AG20443 (cell line): ENCODE measurements at places on chromosomes 2 and 18.

GRCh38 chr18:5195656-5196055 lies 1.4 kb downstream of the AKAIN1 start:
- DNase-seq = no peak

- DNase-seq = no peak
Measured at GRCh38 chr18:25123438-25124232, 228.3 kb downstream of the ZNF521 start.

- peak; percentile 42 for DNase-seq
Measured at GRCh38 chr18:9757827-9758621, 49.9 kb downstream of the RAB31 start.

DNA sequence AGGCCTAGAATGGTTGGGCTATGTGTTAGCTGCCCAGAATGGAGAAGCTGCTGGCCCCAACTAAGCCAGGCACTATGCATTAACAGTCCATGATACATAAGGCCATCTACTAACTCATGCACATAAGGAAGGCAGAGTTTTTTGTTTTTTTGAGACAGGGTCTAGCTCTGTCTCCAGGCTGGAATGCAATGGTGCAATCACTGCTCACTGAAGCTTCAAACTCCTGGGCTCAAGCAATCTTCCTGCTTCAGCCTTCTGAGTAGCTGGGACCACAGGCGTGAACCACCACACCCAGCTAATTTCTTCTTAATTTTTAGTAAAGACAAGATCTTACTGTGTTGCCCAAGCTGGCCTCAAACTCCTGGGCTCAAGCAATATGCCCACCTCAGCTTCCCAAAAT lies 37.6 kb downstream of the GPR45 start:
- no peak for DNase-seq

- DNase-seq = no peak
Measured at GRCh38 chr2:67702284-67702683, 305.2 kb downstream of the ETAA1 start.

DNA sequence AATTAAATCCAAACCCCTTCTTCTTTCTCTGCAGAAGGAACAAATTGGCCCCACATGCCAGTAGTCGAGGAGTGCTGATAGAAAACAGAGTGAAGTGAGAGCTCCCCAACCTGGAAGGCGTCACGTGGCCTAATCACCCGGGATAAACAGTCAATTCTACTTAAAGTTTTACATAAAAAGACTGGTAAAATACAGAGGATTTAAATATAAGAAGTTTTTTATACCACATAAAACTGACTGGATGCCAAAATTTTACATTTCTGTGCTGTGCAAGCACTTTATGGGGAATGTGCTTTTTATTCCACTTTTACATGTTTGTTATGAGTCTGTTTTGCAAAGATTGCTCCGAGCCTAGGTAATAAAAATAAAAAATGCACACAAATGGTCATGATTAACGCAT lies 1586.8 kb upstream of the ACVR2A start:
- DNase-seq = no peak

DNA sequence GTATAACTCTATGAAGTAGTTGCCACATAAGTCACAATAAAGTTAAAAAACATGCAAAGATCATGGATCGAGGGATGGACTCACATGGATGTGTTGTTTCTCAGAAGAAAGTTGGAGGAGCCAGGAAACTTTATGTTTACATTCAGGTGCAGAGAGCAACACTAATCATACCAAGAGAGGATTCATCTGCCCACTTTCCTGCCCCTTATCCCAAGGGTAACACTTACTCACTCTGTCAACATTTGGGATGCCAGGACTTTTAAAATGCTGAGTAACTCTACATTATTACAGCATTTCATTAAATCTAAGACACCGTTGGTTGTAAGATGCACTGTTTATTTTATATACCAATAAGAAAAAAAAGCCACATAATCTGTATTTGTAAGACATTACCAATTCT lies 170.4 kb downstream of the KCNE4 start:
- no peak for DNase-seq
